Activated CD4-positive, alpha-beta T cell treated with anti-CD3 and anti-CD28 coated beads for 4 hours (primary cell): ENCODE measurements at places on chromosomes 6 and 20.

- DNase-seq, result no peak
These were observed 178.3 kb downstream of the TMEM242 start for GRCh38 chr6:157144859-157145568.

GRCh38 chr6:41774841-41775240, 4.9 kb downstream of the FRS3 start:
- no peak for DNase-seq

DNA sequence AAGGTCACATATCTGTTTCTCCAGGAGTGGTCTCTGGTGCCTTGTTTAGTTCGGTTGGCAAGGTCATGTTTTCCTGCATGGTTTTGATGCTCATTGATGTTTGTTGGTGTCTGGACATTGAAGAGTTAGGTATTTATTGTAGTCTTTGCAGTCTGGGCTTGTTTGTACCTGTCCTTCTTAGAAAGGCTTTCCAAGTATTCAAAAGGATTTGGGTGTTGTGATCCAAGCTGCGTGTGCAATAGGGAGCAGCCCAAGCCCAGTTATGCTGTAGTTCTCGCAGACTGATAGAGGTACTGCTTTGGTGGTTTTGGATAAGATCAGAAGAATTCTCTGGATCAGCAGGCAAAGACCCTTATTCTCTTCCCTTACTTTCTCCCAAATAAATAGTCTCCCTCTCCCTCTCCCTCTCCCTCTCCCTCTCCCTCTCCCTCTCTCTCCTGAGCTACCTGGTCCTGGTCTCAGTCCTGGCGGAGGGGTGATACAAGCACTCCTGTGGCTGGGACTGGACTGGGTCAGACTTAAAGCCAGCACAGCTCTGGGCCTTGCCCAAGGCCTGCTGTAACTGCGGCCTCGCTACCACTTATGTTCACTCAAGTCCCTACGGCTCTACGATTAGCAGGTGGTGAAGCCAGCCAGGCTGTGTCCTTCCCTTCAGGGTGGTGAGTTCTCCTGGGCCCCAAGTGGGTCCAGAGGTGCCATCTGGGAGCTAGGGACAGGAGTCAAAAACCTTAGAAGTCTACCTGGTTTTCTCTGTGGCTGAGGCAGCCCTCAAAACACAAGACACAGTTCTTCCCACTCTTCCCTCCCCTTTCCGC, 27.3 kb upstream of the GRM4 start:
- no peak for DNase-seq

- no peak for DNase-seq
These were observed 418.5 kb downstream of the LMBRD1 start for GRCh38 chr6:69378326-69378725.

GRCh38 chr6:74087899-74088298, 391.9 kb downstream of the CD109 start:
- DNase-seq, result no peak

- DNase-seq, result peak; percentile 32
These were observed 10.6 kb downstream of the CTCFL start for GRCh38 chr20:57514273-57514751.

GRCh38 chr6:35085359-35086281, 55.5 kb downstream of the TCP11 start:
- DNase-seq, result no peak

DNA sequence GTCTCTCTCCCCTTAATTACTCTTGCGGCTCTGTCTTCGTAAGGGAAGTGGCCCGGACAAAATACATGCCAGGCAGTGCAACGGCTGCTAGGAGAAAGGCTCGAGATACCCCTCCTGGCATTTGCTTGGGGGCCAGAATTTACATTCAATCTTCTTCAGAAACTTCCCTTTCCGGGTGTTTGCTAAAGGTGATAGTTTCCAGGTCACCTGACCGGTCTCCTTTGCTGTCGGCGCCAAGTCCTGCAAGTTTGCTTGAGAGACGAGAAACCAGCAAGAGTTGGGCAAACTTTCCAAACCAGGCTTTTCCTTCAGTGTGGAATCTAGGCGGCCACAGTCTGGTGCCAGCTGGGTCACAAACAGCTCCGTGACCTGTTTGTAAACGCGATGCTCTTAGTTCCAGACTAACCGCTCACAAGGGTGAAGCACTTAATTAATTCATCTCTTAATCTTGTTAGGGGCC, 563 bp upstream of the SRSF3 start:
- DNase-seq, result peak; percentile 42

GRCh38 chr6:134145786-134146185, 93.4 kb upstream of the SLC2A12 start:
- DNase-seq, result no peak

DNA sequence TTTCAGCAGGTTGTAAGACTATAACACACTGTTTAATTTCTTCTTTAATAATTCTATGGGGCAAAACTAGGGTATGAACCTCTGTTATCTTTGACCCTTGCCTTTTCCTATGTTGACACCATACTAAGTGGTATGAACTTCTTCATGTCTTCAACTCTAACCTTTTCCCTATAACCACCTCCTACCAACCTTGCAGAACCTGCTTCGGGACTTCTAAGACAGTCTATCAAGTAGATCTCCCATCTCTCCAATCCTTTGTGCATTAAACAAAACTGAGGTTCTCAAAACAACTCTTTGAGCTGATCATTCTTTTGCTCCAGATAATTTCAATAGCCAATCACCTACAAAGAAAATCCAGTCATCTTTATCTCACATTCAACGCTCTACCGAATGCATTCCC, 23.4 kb downstream of the SNAP91 start:
- DNase-seq, result no peak

DNA sequence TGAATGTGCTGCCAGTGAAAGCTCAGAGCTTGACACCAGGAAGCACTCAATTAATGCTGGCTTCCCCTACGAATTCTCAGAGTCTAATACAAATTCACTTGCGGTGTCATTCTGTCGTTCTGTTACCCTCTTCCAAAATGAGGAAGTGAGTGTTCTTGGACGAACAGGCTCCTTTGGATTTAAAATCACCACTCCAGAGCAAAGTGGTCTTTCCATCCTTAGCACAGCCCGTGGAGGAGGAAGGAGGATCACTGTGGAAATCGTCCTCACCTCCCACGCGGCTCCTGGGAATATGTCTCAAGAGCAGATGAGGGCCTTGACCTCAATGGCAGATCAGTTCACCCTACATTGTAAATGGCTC, 41.7 kb downstream of the RIOK1 start:
- no peak for DNase-seq

DNA sequence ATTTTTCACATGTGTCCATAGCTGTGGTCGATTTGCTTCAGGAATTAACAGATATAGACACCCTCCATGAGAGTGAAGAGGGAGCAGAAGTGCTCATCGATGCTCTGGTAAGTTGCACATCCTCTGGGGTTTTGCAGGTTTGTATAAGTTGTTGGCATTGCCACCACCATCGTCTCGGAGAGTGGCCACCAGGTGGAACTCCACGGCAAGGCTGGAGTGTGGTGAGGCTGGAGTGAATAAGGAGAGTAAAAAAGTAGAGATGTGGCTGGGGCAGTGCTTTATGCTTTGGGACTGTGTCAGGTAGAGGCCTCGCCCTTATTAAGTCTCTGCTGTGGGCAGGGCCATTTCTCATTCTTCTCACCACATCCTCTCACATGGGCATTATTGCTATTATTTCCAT, 63.7 kb downstream of the CTNNBL1 start:
- DNase-seq, result no peak

DNA sequence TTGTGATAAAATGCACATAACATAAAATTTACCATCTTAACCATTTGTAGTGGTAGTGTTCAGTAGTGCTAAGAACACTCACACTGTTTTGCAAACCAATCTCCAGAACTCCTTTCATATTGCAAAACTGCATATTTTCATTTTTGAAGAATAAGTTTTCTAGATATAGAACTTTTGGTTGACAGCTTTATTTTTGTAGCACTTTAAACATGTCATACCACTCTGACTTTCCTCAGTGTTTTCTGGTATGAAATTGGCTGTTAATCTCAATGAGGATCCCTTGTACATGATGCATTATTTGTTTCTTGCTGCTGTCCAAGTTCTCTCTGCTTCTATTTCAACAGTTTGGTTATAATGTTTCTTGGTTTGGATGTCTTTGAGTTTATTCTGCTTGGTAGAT, 45.1 kb upstream of the MICB start:
- DNase-seq, result no peak

- no peak for DNase-seq
These were observed 684.6 kb downstream of the RFPL4B start for GRCh38 chr6:113031591-113032238.

GRCh38 chr6:97059473-97059872, 134.9 kb downstream of the KLHL32 start:
- no peak for DNase-seq

DNA sequence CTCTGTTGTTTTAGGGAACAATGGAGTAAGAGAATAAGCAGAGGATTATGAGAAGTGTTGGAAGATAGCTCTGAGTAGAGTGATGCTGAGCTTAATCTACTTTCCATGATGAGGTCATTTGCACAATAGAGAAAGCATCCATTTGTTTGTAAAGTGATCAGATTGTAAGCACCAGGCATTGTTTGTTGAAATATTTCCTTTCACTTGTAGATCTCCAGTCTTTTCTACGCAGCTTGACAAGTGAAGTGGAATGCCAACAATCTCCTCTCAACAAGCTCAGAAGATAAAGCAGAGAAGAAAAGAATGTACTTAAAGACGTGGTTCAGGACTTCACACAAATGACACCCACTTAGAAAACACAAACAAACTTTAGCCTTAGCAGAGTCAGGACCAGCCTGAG, 80.1 kb upstream of the MARCKS start:
- DNase-seq, result no peak

DNA sequence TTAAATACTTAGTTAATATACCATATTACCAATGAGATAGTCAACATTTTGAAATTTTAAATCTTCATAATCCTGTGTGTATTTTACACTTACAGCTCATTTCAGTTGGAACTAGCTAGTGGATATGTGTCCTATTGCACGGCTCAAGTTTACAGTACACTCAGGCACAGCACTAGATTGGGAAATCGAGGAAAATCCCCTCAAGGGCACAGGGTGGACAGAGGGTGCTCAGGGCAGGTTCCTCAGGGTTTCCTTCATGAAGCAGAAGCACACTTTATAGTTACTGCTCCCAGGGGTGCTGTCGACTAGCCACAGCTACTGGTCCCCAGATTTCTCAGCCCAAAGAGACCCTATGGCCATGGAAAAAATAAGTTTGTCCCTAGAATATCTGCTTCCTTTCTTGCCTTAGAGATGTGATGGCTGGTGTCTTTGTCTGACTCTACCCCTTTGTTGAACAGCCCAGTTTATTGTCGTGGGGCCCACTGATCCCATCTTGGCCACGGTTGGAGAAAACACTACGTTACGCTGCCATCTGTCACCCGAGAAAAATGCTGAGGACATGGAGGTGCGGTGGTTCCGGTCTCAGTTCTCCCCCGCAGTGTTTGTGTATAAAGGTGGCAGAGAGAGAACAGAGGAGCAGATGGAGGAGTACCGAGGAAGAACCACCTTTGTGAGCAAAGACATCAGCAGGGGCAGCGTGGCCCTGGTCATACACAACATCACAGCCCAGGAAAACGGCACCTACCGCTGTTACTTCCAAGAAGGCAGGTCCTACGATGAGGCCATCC, 1.5 kb downstream of the BTN2A1 start:
- DNase-seq, result no peak

GRCh38 chr20:32232326-32232886, 24.7 kb downstream of the POFUT1 start:
- DNase-seq, result no peak

GRCh38 chr6:38644951-38645350, 5.2 kb upstream of the BTBD9 start:
- DNase-seq, result no peak

DNA sequence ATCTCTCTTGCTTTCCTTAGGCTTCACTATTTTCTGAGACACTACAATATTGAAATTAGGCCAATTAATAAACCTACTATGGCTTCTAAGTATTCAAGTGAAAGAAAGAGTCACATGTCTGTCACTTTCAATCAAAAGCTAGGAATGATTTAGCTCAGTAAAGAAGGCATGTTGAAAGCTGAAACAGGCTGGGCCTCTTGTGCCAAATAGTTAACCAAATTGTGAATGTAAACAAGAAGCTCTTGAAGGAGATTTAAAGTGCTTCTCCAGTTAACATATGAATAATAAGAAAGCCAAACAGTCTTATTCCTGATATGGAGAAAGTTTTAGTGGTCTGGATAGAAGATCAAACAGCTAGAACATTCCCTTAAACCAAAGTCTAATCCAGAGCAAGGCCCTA, 236.3 kb downstream of the OTOR start:
- DNase-seq, result no peak

DNA sequence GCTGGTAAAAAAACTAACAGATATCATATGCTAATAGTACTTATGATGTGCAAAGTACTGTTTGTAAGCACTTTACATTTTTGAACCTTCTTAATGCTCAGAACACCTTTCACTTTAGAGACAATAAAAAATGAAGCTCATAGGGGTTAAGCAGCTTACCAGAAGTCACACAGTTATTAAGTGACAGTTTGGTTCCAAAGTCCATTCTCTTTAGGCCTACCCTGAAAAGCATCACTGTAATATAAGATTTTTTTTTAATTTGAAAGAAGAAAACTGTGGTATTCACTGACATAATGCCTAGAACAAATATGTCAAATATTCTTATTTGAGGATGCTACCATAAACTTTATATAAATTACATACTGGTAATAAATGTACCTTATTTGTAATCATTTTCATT, 127.6 kb upstream of the RUNX2 start:
- DNase-seq, result no peak

DNA sequence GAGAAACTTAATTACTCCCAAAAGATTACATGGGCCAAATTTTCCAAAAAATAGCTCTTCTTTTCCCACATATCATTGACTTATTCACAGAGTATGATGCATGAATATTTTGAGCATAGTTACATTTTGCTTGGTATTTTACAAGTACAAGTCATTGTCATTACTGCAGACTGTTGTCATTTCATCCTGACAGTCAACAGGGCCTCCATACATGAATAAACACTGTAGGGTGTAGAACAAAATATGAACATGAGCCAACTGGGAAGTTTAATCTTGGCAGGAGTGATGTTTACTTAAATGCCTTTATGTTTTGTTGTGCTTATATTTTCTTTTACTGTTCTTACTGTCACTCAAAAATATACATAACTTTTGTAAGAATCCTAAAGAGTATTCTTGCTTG, 340.7 kb downstream of the ADGRB3 start:
- no peak for DNase-seq

GRCh38 chr6:34938268-34938667, 49.2 kb downstream of the ANKS1A start:
- DNase-seq, result no peak

GRCh38 chr20:2706688-2707352, 14.2 kb downstream of the EBF4 start:
- DNase-seq, result no peak

DNA sequence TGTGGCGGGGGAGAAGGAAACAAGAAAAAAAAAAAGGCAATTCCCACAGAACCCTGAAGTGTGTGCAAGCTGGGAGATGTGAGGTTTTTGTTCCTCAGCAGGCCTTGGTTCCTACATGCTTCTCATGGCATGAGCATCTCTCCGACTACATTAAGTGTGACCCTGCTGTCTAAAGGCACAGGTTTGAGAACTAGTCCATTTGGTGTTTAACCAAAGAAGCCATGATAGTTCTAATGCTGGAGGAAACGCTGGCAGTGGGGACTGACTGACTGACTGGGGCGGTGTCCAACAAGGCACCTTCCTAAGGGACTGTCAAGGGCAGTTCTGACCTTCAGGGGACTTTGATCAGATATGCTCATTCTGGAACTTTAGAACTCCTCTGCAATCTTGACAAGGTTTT, 3.8 kb downstream of the TXNDC5 start:
- DNase-seq, result no peak

GRCh38 chr20:22352019-22352418, 232.4 kb downstream of the FOXA2 start:
- no peak for DNase-seq
